SK-N-SH (cell line): ENCODE measurements at places on chromosomes 12 and 14.

GRCh38 chr12:82857911-82858533 lies 171.3 kb downstream of the TMTC2 start:
- no peak for DNase-seq

GRCh38 chr14:63432228-63432627 lies 110.9 kb downstream of the PPP2R5E start:
- DNase-seq: no peak

GRCh38 chr12:126910570-126910969 lies 1356.4 kb upstream of the TMEM132C start:
- DNase-seq: no peak

DNA sequence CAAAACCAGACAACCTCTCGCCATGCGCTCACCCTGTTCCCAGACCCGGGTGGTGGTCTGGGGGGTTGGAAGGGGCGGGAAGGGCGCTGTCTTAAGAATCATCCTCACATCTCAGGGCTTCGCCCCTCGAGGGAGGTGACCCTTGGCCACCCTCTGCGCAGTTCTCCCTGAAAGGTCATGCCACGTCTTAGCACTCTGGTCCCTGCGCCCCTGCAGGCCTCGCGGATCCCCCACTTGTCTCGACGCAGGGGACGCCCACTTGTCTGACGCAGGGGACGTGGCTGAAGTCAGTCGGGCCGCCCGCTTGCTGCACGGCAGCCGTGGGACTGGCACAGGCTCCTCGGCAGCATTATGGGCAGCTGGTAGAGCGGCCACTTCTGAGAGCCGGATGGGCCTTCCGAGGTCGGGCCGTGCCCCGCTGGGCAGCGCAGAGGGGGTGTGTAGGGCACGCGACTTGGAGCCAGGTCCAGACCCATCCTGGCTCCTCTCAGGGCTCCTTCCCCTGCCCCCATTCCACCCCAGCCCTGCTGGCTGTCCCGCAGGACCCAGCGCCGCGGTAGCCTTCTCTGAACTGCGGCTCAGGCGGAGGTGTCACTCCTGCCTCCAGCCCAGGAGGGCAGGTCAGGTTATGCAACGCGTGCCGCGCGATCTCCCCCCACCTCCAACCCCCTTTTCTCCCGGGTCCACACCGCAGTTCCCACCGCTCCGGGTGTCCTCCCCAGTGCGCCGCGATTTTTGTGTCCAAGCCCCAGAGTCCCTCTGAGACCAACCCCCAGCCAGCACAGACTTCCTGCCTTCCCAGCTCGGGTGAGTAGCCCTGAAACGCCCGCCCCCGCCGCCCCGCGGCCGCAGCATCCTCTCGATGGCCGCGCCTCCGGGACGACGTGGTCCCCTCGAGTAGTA lies 40.9 kb upstream of the CAPRIN2 start:
- DNase-seq: peak; percentile 30

DNA sequence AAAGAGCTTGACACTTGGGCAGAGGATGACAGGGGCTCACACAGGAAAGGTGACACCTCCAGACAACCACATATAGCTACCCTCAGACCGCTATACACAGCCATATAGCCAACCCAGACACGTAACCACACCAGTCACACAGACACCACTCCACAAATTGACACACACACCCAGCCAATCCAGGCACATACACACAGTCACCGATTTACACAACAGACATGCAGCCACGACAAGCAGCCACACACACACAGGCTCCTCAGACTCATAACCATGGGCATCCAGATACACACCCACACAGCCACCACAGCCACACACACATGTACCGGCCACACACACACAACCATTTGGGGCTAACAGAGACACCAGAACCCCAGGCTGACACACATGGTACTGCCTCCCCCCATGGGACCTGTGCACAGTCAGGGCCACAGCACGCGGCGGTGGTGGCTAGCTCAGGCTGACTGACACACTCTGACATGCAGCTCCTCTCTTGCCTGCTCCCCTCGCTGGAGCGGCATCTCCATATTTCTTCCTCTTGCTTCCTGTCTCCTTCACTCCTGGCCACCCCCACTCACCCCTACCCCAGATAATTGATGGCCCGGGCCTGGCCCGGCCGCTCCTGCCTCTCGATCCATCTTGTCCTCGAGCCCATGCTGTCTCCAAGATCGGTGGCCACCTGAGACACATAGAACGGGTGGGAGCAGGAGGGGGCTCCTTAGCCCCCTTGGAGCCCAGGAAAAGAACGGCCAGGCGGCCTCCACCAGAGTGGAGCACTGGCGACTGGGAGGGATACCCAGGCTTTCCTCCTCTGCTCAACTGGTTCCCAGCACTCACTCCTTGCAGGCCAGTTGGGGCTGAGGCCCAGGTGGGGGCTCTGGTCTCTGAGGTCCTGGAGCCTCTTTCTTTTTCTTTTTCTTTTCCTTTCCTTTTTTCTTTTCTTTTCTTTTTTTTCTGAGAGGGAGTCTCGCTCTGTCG lies 6.0 kb upstream of the SHMT2 start:
- DNase-seq: no peak

- peak; percentile 61 for DNase-seq
Measured at GRCh38 chr14:104437703-104438102, 141.9 kb upstream of the C14orf180 start.

GRCh38 chr12:93664573-93665138 lies 12.5 kb upstream of the CRADD start:
- DNase-seq: no peak

- DNase-seq: peak; percentile 67
Measured at GRCh38 chr14:61894452-61895077, 132.3 kb downstream of the SNAPC1 start.

DNA sequence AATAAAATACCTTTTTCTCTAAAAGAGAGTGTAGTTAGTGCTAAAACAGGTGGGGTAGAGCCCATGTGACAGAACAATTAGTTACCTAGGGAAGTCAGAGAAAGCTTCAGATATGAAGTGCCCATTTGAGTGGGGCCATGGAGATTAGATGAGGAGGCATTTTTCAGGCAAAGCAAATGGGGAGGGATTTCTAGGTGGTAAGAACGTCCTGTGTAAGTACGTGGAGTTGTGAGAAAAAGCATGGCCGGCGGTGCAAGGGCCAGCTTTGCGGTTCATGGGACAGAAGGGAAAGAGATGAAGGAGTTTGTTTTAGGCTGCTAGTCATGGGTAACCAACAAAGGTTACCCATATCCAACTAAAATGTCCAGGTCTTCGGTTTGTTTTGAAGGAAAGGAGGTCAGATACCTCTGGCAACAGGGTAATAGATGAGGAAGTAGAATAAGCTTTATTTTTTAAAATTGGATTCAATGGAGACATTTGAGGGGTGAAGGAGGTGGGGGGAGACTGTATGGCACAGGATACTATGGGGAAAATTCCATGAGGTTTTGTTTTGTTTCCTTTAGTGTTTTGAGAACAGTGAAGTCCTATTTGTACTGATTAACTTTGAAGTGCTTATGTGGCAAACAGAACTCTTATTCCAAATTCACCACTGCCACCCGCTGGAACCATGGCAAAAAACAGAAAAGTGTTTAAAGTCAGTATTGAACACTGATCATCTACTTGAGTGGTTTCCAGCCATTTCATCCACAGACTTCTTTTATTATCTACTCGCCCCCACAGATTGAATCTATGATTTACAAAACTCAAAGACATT lies 10.0 kb upstream of the SNRPF start:
- DNase-seq: peak; percentile 47

DNA sequence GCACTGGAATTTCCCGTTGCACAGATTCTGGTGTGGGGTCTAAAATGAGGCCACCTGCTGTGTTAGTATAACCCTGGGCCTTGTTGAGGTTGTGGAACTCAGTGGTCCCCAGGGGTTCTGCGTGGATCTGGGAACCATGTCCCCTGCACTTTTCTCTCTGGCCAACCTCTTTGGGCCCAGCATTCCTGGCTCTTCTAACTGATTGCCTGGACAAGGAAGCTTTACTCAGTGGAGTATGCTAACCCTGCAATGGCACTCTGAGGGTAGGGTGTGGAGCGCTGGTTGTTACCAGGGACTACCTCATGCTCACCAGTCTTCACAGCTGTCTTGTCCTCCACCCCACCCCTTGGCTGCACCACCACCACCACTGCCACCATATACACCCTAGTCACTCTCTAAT lies 39.2 kb downstream of the CPM start:
- no peak for DNase-seq

DNA sequence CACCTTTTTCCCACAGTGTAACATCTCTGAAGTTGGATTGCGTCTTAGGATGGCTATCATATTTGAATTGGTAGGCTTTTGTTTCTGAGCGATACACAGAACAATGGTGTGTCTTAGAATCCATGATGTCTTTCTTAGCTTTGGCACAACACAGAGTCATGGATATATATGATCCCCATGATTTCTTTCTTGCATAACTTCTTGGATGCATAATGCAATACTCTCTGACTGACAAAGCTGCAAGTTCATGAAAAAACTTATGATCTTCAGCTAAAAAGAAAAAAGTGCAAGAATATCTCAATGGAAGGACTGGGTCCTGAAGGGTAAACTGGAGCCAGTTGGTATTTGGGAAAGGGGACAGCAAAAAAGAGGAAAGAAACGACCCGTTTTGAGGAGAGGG lies 48.1 kb downstream of the VWF start:
- DNase-seq: no peak

DNA sequence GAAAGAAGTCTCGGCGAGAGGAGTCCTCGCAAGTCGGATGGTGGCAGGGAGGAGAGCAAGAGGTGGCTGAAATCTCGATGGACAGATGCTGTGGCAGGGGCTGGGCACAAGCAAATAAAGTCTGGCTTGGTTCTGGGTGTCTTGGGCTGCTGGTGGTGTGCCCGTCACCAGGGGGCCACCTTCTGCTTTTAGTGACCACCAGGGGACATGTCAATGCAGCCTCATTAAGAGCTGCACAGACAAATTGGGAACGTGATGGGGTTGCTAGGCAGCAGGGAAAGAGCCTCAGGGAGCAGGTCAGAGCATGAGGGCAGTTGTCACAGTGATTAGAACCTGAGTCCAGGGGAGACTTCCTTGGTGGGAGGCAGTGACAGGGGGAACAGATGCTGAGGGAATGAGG lies 44.0 kb downstream of the LRRC74A start:
- peak; percentile 77 for DNase-seq

DNA sequence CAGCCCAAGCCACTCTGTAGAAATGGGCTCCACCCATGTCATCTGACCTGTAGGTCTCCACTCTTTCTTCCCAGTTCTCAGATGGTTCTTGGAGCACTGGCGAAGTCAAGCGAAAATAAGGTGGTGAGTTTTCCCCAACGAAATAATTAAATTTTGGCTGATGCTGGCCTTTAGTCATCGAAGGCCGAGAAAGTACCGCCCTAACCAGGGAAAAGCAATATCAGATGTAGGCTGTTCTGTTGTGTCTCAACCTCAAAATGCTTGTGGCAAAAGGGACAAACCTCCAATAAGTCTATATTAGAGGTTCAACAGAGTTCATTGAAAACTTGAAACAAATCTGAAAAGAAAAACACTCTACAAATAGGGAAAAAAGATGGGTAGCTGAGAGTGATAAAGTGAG lies 48.6 kb upstream of the BCAT1 start:
- no peak for DNase-seq
